ENCODE measurements at places on chromosomes 13 and 19.

DNA sequence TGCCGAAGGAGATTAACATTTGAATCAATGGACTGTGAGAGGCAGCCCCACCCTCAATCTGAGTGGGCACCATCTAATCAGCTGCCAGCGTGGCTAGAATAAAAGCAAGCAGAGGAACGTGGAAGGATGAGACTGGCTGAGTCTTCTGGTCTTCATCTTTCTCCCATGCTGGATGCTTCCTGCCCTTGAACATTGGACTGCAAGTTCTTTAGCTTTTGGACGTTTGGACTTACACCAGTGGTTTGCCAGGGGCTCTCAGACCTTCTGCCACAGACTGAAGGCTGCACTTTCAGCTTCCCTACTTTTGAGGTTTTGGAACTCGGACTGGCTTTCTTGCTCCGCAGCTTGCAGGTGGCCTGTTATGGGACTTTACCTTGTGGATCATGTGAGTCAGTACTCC lies 14.7 kb downstream of the NHLRC3 start:
- H3K4me3 ChIP-seq: no peak overlapping the region
- H3K36me3 ChIP-seq: no peaks in the 10 kb centered on the region
- no peak overlapping the region for H3K27ac ChIP-seq
- peaks cover 18% of the 10 kb centered on the region for H3K4me1 ChIP-seq

DNA sequence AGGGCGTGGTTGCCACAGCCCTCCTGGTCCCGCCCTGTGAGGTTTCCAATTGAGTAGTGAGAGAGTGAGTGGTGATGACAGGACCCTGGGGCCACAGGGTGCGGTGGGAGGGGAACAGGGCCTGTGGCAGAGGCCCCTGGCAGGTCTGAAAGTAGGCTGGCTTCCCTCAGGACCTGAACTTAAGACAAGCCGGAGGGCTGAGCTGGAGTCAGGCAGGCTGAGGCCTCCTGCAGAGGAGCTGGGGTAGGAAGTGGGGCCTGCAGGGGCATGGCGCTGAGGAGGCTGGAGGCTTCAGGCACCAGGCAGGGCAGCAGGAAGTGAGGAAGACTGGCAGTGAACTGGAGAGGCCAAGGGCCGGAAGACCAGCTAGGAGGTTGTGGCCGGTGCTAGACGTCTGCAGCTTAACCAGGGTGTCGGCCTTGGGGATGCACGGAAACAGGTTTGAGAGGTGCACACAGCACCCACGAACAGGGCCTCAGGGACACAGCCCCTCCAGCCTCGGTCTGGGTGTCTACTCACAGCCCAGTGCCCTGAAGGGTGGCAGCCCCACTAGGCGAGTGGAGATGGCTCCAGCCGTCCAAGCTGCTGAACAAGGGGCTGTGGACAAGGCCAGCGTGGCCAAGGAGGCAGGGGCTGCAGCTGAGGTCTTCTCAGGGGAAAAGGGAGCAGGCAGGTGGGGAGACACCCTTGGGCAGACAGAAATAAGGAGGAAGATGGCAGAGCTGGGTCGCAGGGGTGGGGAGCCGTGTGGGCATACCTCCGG lies 17.8 kb downstream of the POP4 start:
- H3K4me3 ChIP-seq: no peak overlapping the region
- no peaks in the 10 kb centered on the region for H3K36me3 ChIP-seq
- peaks cover 2% of the 10 kb centered on the region for H3K4me1 ChIP-seq
- H3K27me3 ChIP-seq: no peaks in the 10 kb centered on the region
- no peak overlapping the region for H3K27ac ChIP-seq
- no peak for DNase-seq

DNA sequence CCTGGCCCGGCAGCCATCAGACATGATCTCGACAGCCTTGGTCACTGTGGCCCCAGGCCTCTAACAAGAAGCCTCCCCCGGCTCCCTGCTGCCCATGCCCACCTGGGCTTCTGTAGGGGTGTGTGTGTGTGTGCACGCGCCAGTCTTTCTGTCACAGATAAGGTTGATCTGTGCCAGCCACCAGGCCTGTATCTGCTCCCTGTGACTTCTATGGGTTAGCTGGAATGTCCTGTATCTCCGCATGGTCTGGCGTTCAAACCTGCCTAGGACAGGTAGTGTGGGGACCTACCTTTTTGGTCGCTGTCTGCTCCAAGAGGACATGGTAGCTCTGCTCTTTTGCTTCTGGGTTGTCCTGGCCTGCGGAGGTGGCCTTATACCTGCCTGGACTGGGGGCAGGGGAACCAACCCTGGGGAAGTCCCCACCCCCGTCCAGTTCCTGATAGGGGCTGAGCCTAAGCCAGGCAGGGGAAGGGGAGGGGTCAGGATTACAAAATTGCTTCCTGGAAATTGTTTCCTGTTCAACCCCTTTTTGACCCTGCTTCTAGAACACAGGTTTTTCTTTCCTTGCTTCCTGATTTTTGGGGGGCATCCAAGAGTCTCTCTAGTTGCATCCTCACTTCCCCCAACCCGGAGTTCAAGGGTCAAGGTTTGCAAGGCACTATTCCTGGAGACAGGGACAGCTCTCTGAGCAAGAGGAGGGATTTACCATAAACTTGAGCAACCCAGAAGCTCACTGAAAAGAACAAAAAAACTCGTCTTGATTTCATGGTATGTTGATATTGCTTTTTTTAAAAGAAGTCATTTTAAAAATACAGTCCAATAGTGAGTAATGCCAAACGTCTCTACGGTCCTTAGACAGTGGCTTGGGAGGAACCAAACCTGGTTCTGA lies at the start of gene LRG1:
LRG1 (minus strand) TSS at position 344 of the 889 bp plus-strand sequence; CDS start at position 321, 23 bp downstream.
- no peak for DNase-seq
- H3K36me3 ChIP-seq: no peaks in the 10 kb centered on the region
- H3K4me3 ChIP-seq: peak within 1 kb of the TSS; percentile 21
- H3K27ac ChIP-seq: peak within 1 kb of the TSS; percentile 84
- H3K27me3 ChIP-seq: no peaks in the 10 kb centered on the region

DNA sequence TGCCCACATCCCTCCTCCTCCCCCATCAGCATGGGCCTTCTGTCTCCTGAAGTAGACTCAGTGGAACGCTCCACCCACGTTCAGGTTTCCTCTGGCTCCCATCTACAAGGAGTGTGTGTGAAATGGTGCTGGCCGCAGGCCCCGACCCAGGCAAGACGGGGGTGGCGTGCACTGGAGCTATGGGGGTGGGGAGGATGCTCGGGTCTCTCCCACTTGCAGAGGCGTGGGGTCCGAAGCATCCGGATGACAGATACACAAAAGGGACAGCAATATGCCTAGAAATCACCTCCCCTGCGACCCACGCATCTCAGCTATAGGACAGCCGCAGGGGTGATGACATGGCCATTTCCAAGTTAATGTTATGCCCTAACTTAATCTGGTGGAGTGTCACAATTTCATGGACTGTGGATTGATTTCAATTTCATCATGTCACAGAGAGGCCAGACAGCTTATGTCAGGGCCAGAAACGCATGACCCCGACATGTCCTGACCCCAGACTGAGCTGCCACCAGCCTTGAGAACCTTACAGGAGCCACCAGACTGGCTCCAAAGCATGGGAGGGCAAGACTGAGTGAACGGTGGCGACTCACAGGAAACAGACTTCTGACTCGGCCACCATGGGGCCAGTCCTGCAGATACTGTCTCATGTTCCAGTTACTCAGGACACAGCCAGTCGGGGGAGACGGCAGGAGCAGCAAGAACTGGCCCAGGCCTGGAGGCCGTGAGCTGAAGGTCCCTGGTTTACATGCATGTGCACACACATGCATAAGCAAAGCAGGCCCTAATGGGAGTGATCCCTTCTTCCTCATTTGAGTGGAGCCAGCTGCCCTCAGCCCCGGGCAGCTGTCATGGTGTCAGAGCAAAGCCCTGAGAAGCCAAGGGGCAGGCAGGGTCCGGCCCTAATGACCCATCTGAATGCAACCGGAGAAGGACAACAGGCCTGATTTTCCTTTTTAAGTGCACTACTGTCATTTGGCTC lies 82.2 kb downstream of the SLC7A1 start:
- H3K4me1 ChIP-seq: no peaks in the 10 kb centered on the region
- H3K36me3 ChIP-seq: peaks cover 45% of the 10 kb centered on the region
- H3K4me3 ChIP-seq: no peak overlapping the region
- H3K27ac ChIP-seq: no peak overlapping the region
- no peak for DNase-seq
- H3K27me3 ChIP-seq: no peaks in the 10 kb centered on the region

- H3K4me1 ChIP-seq: no peaks in the 10 kb centered on the region
- DNase-seq: no peak
- H3K27ac ChIP-seq: no peak overlapping the region
- H3K27me3 ChIP-seq: no peaks in the 10 kb centered on the region
- H3K36me3 ChIP-seq: no peaks in the 10 kb centered on the region
- H3K4me3 ChIP-seq: peak overlapping the region; percentile 0
Measured at GRCh38 chr13:71661921-71662320, 205.1 kb downstream of the DACH1 start.

- H3K4me3 ChIP-seq: no peak overlapping the region
- H3K27me3 ChIP-seq: no peaks in the 10 kb centered on the region
- no peak for DNase-seq
Measured at GRCh38 chr19:56109226-56109625, 11.9 kb downstream of the ZNF787 start.

DNA sequence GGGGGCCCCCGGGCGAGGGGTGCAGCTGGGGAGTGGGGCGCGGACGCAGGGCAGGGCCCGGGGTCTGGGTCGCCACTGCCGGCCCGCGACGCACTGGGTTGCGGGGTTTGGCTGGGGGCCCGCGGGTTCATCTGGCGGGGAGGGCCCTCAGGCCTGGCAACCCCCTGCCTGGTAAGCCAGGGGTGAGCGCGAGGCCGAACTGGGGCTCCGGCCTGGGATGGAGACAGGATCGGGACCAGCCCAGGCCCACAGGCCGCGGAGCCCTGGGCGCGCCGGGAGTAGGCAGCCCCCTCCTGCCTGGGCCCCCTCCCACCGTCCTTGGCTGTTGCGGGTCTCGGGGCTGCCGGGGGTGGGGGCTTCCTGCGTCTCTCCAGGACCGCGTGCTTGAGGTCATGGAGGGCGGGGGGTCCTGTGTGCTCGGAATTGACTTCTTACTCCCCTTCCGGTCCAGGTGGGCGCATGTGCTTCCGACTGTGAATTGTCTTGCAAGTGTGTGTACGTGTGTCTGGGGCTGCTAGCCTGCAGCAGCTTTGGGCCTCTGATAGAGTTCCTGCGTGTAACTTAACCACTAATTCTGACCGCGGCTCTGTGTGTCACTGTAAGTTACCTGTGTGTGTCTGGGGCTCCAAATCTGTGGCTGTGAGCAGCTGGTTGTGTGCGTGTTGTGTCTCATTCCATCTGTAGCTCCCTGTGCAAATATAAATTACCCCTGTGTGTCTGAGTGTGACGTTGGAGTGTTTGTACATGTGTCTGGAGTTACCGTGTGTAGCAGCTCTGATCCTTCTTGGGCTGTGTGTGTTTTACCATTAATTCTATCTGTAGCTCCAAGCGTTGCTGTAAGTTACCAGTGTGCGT lies 751 bp downstream of the GRAMD1A start:
- H3K36me3 ChIP-seq: peaks cover 7% of the 10 kb centered on the region
- H3K4me1 ChIP-seq: peaks cover 5% of the 10 kb centered on the region
- peak overlapping the region; percentile 87 for H3K27ac ChIP-seq

DNA sequence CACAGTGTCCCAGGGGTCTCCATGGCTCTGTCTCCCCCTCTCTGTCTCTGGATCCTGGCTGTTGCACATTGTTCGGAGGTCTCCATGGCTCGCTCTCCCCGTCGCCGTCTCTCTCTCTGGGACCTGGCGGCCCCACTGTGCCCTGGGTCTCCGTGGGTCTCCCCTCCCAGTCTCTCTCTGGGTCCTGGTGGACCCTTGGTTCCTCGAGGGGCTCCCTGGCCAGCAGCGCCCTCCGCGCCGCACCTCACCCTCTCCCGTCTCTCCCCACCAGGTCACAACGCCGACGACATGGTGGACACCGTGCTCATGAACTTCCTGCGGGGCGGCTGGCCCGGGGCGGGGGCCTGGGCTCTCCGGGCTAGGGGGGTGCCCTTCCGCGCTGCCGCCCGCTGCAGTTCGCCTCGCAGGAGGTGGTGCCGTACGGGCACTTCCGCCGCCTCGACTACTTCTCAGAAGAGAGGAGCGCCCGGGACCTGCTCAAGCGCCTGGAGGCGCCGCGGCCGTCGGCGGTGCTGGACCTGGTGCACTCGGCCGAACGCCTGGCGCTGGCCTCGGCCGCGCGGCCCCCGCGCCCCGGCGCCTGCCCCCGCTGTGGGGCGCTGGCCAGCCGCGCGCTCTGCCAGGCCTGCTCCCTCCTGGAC lies 29.1 kb downstream of the SIGLEC5 start:
- no peaks in the 10 kb centered on the region for H3K27me3 ChIP-seq
- no peaks in the 10 kb centered on the region for H3K36me3 ChIP-seq
- H3K27ac ChIP-seq: no peak overlapping the region
- no peaks in the 10 kb centered on the region for H3K4me1 ChIP-seq

DNA sequence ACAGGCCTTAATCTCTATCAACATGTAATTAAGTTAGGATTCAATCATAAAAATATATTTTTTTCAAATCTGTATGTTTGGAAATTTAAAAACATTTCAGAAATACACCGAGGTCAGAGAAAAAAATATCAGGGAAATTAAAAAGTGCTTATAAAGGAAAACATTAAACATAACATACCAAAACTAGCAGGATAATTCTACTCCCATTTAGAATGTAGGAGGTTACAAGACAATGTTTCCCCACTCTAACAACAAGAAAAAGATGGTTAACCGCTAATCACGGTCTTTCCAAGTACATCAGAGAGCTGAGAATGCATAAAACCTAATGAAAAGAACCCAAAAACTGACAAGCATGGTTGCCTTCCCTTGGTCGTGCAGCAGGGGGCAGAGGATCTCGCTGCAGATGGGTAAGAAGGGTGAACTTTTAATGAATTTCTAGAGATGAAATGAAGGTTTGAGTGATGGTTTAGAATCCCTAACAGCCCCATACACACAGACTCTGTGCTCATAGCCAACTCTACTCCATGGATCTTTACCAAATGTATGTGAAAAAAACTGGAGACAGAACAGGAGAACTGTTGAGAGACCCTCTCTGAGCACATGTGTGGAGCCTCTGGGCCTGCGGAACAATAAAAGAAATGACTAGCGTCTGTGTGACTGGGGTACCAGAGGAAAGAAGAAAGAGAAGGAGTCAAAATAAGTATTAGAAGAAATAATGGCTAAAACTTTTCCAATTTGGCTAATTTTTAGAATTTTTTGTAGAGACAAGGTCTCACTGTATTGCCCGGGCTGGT lies 51.3 kb upstream of the LSM14A start:
- no peaks in the 10 kb centered on the region for H3K4me1 ChIP-seq
- H3K4me3 ChIP-seq: no peak overlapping the region
- H3K36me3 ChIP-seq: no peaks in the 10 kb centered on the region
- no peak for DNase-seq
- peaks cover 22% of the 10 kb centered on the region for H3K27me3 ChIP-seq
- no peak overlapping the region for H3K27ac ChIP-seq

GRCh38 chr13:23505007-23505406 lies 65.2 kb upstream of the TNFRSF19 start:
- no peak overlapping the region for H3K27ac ChIP-seq
- no peak for DNase-seq
- H3K27me3 ChIP-seq: no peaks in the 10 kb centered on the region
- H3K36me3 ChIP-seq: no peaks in the 10 kb centered on the region
- no peaks in the 10 kb centered on the region for H3K4me1 ChIP-seq

GRCh38 chr19:54010474-54010873 lies 19.0 kb downstream of the CACNG6 start:
- no peaks in the 10 kb centered on the region for H3K36me3 ChIP-seq
- H3K4me3 ChIP-seq: no peak overlapping the region
- no peak overlapping the region for H3K27ac ChIP-seq
- no peaks in the 10 kb centered on the region for H3K4me1 ChIP-seq
- no peak for DNase-seq

Measured in esophagus squamous epithelium (tissue), 5 donors.